ENCODE measurements at places on chromosomes 5 and 9.

GRCh38 chr5:150562832-150563231 is 54.9 kb downstream of the NDST1 start:
- no peak for DNase-seq

GRCh38 chr9:135056541-135056940 is 30.9 kb upstream of the OLFM1 start:
- DNase-seq, result no peak

DNA sequence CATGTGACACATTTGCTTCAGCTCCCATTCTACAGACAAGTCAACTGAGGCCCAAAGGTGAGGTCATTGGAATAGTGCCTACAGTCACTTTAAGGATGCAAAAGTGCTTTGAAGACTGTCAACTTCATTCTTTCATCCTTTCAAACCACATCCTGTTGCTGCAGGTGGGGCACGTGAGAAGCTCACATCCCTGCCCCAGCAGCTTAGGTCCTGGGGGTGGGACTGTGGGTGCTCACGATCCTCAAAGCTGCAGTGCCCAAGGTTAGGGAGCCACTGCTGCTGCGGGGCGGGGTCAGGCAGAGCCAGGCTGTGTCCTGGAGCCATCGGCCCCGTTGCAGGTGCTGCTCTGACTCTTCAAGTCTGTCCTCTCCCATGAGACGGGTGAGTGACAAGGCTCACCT is 57.9 kb upstream of the IER5L start:
- peak; percentile 54 for DNase-seq

DNA sequence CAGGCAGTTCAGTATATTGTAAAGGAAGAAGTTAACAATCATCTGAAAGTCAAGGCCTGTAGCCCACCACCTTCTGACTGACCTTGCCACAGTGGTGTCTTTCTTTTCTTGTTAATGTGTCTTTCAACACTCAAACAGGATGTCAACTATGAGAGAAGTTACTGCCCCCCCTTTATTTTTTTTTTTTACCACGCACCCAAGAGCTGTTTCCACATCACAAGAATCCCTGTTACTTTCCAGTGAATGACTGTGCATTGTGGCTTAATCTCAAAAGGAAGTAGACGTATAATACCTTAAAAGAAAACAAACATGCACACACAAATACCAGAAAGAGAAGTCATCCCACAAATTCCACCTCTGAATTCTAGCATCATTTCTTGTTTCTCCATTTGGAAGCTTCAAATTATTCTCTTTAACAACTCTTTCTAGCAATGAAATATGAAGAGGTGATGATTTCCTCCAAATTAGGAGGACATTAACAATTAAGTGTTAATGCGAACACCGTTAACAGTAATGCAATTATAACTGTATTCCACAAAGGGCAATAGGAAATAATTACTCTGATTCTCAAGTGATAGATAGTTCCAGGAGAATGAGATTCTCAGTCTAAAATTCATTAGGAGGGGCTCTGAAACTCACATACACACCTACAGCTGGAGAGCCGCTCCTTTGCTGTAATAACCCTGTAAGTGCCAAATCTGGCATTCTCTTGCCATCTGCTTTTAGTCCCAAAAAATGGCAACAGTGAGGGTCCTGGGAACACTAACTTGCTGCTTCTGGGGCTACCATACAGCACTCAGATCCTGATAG is 201.0 kb downstream of the EFNA5 start:
- DNase-seq, result no peak

- no peak for DNase-seq
These were observed 24.4 kb downstream of the OLFML2A start for GRCh38 chr9:124801356-124801755.

DNA sequence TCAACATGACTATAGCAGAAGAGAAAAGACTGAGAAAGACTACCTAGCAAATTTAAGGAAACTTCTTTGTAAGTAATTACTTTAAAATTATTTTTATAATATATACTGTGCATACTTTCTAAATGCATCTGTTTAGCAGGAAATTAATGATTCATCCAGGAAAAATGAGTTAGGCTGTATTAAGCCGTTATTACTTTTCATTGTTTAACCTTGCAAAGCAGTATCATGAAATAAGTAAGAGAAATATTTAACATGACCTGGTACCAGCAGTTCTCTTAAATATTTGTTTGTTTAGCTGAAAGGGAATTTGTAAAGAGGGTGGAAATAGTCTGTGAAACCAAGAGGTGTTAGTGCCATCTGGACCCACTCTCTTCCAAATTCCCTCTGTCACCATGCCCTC is 175.0 kb downstream of the GNAQ start:
- no peak for DNase-seq
